GM23248 (cell line): ENCODE measurements at places on chromosomes 7 and 10. TPM values are rescaled to one million over a fixed set of nuclear protein-coding genes. Genes with fewer than 3 reads are reported as not detected.

DNA sequence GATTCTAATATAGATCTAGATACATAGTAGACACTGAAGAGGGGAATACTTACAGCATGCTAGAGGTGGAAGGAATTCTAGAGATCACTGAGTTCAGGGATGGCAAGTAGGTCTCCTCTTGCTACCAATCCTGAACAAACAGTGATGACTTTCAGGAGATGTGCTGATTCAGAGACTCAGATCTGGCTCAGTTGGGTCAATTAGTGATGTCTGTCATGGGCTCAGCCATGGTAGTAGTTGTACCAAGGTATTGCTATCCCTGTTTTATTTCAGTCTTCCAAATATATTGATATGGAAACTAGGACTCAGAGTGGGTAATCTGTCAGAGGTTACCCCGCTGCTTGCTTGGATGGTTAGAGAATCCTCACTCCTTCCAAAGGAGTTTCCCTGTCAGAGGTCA lies 38.5 kb downstream of the UNC5B start:
- DNase-seq: no peak

DNA sequence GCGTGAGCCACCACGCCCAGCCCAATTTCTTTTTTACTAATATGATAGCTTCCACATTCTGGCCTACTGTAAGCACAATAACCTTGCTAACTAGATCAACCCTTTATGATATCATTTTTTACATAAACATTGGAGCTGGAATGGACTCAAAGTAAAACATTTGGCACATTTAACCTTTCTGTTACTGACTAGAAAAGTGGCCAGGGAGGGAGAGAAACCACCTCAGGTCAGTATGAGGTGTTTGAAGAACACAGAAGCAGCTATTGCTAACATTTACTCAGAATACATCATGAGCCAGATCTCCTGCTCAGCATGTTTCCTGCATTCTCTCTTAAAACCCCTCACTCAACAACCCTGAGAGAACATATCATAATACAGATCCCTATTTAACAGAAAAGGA lies 27.3 kb downstream of the SGMS1 start:
- no peak for DNase-seq

DNA sequence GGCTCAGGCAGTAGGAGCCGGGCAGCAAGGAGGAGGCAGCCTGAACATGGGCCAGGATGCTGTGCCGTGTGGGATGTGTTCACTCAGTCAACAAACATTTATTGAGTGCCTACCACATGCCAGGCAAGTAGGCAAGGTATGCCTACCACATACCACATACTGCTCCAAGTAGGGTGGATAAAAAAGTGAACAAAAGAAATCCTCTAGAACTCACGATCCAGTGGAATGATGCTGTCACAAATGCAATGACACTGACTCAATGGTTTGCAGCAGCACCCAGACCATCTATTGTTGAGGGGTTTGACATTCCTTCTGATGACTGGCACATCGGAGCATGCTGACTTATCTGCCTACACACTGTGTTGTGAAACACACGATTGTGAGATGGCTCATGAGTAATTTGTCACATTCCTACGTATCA lies 413.5 kb downstream of the NRG3 start:
- peak; percentile 20 for DNase-seq

GRCh38 chr7:25025218-25025671 lies 45.3 kb upstream of the OSBPL3 start:
- peak; percentile 83 for DNase-seq

GRCh38 chr10:110506448-110506847 lies 8.7 kb downstream of the DUSP5 start:
- no peak for DNase-seq

DNA sequence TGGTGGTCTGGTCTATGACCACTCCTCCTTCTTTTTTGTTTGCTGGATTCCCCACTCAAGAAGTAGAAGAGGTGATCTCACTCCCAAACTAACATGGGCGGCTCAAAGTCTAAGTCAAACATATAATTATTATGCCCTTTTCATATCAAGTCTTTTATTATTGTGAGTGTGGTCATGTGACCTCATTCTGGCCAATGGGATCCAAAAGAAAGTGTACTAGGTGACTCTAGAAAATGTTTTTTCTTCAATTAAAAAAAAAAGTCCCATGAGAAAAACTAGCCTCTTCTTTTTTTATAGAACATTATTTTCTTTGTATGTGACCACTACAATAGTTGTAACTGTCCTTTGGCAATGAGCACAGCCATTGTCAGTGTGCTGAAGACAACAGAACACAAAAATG lies 772.7 kb downstream of the KCNMA1 start:
- DNase-seq: no peak

GRCh38 chr7:80468931-80469714 lies 42.7 kb downstream of the GNAT3 start:
- no peak for DNase-seq

DNA sequence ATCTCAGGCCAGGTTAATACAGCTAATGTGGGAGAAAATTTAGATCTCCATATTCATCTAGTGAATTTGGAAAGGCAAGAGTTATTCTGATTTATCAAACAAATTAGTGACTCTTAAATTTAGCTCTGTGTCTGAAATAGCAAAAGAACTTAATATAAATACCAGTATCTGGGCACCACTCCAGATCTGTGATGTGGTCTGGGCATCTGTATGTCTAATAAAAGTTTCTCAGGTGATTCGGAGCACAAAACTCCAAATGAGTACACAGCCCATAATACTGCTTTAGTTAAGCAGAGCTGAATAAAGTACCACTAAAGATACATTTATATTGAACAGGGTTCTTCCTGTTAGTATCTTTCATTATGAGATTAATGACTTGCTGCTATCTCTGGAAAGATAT lies 261.4 kb downstream of the BAMBI start:
- no peak for DNase-seq

GRCh38 chr10:51369903-51370302 lies 295.6 kb downstream of the PRKG1 start:
- peak; percentile 91 for DNase-seq

DNA sequence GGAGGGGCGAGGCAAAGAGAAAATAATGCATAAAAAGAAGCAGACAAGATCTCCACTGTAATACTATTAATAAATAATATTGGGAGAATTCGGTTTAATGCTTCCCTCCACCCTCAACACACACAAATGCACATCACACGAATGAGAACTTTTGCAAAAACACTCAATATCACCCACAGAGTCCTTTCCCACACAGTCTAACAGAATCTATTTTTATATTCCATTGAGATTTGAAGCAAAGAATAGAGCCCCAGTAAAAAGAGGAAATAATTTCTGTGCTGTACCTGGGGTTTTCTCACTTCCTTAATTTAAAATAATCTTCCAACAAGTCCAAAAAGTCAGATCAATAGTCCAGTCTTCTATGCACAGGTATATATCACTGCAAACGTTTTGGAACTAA lies 17.0 kb downstream of the PIK3AP1 start:
- DNase-seq: no peak

GRCh38 chr7:147990942-147991341 lies 599.6 kb upstream of the C7orf33 start:
- DNase-seq: no peak

DNA sequence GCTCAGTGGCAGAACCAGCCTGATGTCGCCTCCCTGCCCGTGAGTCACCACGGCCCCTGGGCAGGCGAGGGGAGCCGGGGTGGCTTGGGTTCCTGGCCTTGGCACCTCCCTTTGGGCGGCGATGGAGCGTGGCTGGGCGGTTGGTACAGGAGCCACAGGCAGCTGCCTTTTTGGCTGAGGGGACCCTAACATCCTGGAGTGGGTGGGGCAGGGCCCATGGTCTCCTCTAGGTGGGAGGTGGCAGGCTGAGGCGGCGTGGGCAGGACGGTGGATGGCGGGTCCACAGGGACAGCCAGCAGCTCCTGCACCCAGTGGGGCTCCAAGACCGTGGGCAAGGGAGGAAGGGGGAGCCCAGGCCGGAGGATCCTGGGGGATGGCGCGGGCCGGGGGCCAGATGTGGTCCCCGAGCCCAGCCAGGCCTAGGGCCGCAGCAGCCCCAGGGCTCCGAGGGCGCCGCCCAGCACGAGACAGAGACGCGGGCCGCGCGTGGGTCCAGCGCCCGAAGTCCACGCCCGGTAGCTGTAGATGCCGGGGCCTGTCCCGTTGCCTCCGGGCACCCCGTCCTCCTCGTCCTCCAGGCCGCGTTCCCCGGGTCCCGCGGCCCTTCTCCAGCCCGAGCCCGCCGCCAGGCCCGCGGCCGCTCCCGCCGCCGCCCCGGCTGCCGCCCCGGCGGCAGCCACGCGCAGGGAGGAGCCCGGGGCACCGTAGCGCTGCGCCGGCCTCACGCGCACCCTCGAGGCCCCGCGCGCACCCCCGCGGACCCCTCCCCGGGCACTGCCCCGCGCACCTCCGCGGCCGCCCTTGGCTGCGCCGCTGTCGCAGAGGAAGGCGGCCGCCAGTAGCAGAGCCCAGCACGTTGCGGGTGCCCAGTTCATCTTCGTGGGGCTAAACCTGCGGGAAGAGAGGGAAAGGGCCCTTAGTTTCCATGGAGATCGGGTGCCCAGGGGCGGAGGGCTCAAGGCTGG lies 1.3 kb downstream of the SPRN start:
- DNase-seq: peak; percentile 18

- DNase-seq: peak; percentile 15
Measured at GRCh38 chr7:152076940-152077933, 51.8 kb downstream of the GALNT11 start.

GRCh38 chr10:123614888-123615287 lies 51.3 kb upstream of the GPR26 start:
- peak; percentile 67 for DNase-seq

- DNase-seq: peak; percentile 45
Measured at GRCh38 chr10:14603534-14604102, 171.1 kb downstream of the FAM107B start.

DNA sequence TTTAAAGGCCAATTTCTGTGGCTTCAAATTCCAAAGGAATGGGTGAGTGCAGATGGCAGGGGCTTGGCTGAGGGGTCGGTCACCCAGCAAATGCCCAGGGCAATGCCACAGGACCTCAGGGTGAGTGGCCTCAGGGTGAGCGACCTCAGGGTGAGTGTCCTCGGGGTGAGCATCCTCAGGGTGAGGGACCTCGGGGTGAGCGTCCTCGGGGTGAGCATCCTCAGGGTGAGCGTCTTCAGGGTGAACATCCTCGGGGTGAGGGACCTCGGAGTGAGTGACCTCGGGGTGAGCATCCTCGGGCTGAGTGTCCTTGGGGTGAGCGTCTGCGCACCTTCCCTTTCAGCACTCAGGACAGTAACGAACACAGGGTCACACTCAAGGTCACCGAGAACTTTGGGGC lies 59.2 kb downstream of the ADARB2 start:
- no peak for DNase-seq

GRCh38 chr10:77349226-77349625 lies 288.4 kb downstream of the KCNMA1 start:
- no peak for DNase-seq

DNA sequence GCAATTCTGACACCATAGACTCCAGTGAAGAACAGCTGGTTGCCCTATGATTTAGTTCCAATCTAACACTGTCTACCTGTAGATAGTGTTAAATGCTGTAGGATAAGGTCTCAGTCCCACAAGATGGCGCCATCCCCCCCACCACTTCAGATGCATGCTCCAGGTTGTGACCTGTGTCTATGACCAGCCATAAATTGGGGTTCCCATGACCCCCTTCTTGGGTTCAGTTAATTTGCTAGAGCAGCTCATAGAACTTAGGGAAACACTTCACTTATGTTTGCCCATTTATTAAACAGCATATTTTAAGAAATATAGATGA lies 13.1 kb downstream of the CCSER2 start:
- DNase-seq: no peak

- DNase-seq: no peak
Measured at GRCh38 chr7:69962186-69963065, 364.2 kb downstream of the AUTS2 start.

DNA sequence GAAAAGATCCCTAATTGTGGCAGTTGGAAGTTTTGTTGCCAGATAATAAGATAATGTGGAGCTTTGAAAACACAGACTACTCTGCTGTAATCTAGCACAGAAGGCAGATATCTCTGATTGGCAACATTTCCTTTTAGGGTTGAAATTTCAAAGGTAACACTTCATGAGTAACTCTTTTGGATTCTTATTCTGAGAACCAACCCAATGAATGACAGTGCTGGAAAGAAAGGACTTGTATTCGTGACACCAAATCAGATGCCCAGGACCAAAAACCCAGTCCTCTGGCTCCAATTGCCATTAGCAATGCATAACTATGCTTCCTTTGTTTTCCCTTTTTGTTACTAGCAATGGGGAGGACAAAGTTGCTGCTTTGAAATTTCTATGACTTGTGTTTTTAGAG lies 41.0 kb upstream of the ELMO1 start:
- no peak for DNase-seq

GRCh38 chr7:134866617-134867016 lies 87.2 kb downstream of the CALD1 start:
- peak; percentile 38 for DNase-seq

DNA sequence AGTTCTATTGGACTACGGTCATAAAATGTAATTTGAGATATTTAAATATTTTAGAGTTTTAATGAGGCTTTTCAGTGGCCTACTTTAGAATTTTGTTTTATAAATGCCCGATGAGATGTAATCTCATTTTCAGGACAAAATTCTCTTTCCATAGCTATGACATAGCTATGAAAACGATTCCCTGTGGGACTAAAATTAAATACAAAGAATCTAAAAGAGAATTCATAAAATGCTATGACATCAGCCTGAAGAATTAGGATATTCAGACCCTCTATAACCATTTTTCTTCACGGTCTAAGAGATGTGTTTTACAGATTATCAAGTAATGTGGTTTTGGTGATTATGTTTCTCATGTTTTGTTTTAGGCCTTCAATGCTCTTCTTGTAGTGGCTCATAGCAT lies 48.2 kb upstream of the ODAD2 start:
- DNase-seq: no peak

DNA sequence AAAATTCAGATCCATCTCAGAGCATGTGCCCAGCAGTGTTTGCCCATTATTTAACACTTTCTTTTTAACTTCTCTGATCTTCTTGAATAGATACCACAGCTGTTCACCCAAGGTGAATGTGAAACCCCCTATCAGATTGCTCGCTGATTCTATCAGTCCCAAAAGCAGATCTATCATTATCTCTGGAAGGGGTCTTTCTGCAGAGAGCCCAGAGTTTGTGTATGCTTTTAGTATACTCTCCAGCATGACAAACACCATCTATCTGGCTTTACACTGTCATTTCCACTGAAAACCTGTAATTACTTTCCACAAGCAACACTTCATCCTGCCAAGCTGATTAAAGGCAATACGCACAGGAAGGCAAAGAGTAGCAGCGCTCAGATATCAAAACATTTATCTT lies 168.2 kb downstream of the CACNA2D1 start:
- no peak for DNase-seq

- DNase-seq: no peak
Measured at GRCh38 chr10:114073395-114074186, 29.9 kb downstream of the ADRB1 start.

ANKRD7 gene
- total RNA-seq: 0.25 TPM in 1 of 2 replicates, not detected in the other

WBP1L gene
- 42.7 and 57.4 TPM in 2 replicates for total RNA-seq

IMPDH1 gene
- total RNA-seq: 97.3 and 104 TPM in 2 replicates

INSYN2A gene
- total RNA-seq: 0.43 and 0.51 TPM in 2 replicates

ZNF277 gene
- 25.1 and 29.6 TPM in 2 replicates for total RNA-seq

STAG3 gene
- 0.97 TPM in 1 of 2 replicates, not detected in the other for total RNA-seq

SPACDR gene
- not detected in 2 replicates for total RNA-seq
